ENCODE measurements at places on chromosomes 7 and 10.

GRCh38 chr7:73718905-73719805 lies at the start of gene STX1A:
Gene STX1A, minus strand, starts transcription at chr7:73719669. Its CDS starts 38 bp downstream, at chr7:73719631.
- DNase-seq = peak; percentile 62

GRCh38 chr7:73941836-73942551 lies 81.0 kb downstream of the TMEM270 start:
- DNase-seq = no peak

GRCh38 chr7:6652446-6653011 lies 15.4 kb downstream of the ZNF316 start:
- no peak for DNase-seq

DNA sequence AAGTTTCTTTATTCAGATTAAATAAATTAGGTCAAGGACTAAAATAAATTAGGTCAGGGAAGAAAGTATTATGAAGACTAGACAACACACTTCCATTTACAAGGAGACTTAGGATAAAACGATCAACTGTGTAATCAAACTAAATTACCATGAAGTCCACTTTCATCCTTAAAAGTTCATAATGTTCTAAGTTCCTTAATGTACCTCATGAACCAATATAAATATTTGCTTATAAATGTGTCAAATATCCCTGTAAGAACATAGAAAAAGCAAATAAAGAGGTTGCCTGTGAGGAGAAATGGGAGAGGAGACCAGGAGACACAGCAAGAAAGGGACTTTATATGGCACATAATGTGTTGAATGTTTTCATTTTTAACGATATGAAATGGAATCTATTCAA lies 345.6 kb downstream of the PARD3 start:
- no peak for DNase-seq

- no peak for DNase-seq
These were observed 24.3 kb upstream of the PPP2R2D start for GRCh38 chr10:131876508-131876907.

DNA sequence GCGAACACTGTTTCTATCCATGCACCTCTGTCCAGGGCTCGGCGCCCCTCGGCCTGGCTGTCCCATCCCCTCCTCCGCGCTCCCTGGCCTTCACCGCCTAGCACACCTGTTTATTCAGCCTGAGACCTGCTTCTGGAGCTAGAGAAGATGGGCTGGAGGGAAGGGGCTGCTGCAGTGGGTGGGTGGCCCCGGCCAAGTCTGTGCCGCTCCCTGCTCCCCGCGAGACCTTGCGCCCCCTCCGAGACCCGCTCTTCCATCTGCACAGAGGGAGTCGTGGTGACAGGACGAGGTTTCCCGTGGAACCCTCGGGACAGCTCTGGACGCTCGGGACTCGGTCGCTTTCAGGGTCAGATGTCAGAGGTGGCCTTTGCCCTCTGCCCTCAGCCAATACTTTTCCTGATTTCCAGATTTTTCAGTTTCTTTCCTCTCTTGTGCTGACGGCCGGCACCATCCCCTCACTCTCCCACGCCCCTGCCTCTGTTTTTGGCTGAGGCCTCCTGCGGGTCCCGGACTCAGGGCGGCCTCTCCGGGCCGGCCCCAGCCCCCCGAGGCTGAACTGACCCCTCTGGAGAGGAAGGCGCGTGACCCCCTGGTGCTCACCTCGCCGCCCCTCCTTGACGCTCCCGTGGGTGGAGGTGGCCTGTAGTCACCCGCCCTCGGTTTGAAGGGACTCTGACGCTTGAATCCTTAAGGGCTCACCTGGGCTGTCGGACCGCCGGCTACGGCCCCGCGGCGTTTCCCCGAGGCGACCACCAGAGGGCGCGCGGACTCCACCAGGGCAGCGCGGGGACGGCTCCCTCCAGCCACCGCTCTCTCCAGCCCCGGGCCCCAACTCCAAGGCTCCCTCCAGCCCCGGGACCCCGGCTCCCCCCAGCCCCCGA lies 15.6 kb downstream of the SHH start:
- DNase-seq = no peak

DNA sequence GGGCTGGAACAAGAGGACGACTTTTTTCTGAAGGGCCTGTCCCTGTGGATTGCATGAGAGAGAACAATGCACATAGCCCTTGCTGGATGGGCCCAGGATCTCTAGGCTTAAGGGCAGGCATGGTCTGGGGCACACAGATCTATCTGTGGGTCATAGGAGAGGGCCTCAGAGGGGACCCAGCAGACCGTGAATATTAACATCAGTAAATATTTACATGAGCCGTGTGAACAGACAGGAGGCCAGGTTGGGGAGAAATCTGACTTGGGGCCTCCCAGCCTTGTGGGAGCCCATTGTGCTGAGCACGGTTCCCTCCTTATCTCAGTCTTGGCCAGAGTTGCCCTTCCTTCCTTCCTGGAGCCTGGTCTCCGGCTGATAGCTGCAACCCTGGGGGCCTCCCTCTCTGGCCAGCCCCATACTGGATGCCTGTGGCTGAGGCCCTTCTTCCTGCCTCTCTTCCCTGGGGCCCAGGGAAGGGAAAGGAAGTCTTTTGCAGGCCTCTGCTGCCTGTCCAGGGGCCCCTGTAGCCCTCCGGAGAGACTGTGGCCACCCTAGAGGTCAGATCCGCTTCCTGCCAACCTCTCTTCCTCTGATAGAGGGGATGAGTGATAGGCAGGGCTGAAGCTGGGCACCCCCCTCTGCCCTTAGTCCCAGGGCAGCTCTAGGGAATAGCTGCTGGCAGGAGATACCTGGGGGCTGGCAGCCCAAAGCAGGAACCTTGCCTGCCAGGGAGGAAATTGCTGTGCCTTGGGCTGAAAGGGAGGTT lies 44.5 kb upstream of the TRIM8 start:
- no peak for DNase-seq
